ENCODE measurements at places on chromosomes 12 and 14. TPM values are rescaled to one million over a fixed set of nuclear protein-coding genes. Genes with fewer than 3 reads are reported as not detected.

GRCh38 chr12:89062996-89063395 lies 289.3 kb downstream of the DUSP6 start:
- no peak for DNase-seq

The FBXO21 gene
- 52.3 TPM for polyA plus RNA-seq

DNA sequence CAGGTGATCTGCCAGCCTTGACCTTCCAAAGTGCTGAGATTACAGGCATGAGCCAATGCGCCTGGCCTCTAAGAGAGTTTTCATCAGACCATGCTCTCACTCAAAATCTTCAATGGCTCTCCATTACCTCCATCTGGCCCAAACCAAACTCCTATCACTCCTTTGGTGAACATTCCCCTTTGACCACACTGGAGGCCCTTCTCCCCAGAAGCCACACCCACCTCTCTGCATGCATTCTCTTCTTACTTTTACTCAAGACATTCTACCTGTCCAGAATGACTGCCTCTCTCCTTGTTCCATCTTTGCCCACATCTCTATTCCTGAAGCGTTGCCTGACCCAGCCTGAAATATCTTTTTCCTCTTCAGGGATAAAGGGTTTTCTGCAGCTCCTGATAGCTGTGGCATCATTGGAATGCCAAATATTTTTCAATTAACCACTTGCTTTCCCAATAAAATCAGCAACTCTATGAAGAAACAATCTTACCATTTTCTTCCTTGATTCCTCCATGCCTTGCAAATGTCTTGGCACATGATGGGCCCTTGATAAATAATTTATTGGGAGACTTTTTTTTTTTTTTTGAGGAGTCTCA lies 15.5 kb downstream of the PLEK2 start:
- DNase-seq = no peak

GRCh38 chr12:30874455-30875321 lies 51.9 kb upstream of the TSPAN11 start:
- no peak for DNase-seq

DNA sequence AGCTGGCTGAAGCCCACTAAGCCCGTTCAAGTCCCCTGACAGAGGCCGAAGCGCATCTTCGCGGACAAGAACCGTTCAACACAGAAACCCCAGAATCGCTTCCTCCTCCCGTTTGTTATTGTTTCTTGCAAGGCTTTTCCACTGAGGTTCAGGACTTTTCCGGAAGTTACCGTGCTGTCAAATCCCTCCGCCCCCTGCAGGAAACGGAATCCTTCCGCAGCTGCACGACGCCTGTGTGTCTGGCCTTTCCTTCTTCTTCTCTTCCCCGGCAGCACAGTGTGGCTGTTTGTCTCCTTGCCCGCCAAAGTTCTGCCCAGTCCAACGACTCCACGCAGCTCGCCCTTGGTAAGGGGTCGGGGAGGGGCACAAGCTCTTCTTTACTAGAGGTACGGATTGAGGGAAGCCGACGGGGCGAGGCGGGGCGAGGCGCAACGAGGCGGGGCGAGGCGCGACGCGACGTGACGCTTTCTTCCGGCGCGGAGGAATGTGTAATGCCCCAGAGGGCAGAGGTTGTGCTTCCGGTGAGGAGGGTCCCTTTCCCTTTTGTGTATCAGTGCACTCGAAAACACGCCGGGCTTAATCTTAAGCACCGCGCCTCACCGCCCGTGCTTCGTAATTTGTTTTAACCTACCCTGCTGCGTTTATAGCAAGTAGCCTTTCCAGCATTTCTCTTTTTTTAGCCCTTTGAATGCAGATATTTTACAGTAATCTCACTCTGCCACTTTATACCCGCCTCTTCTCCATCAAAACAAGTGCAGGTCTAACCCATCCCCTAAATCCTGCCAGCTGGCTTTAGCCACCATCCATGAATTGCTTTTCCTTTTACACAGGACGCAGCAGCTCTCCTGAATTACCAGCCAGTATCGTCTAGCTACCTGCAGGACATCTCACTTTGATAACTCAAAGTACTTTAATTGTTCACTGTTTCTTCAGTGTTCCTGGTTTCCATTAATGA lies at the start of gene KDM5A:
Gene KDM5A (minus strand): TSS at position 179 of the 955 bp plus-strand sequence. CDS start 229 bp downstream, outside the sequence.
- DNase-seq = peak; percentile 94

DNA sequence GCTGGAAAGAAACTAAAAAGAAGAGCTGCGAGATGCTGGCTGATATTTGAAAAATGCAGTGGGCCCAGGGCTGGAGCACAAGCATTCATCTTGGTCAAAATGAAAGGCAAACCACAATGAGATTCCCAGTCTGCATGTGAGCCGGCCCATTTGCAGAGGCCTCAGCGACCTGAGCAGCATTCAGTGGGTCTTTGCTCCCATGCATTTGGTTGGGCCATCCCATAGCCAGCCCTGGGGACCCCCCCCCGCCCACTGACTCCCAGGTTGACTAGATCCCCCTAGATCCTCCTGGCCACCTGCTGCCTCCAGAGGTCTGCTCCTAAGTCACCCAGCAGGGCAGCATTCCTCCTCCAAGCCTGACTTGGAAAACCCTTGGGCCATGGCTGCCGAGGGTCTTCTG lies 59.8 kb downstream of the PRMT8 start:
- no peak for DNase-seq

DNA sequence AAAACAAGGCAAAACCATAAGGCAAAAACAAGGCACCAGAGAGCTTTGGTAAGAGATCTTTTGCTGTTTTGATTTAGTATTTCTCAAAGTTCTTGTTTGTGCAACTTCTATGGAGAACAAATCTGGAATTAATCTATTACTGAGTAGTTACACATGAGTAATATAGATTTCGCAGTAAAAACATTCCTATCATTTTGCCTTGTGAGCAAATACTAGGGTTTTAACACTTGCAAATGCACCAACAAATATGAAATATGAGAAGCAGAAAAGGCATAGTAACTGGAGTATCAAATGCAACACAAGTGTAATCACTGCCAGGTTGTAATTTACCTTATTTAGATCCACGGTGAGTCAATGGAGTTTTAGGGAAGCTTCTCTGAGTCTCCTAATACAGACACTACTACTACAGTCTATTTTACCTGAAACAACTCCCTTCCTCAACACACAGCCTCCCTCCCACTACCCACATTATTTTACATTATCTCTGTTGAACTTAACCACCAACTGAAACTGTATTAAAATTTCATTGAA lies 324.1 kb downstream of the FLRT2 start:
- no peak for DNase-seq

The MRPL52 gene
- 82.6 TPM for polyA plus RNA-seq

DNA sequence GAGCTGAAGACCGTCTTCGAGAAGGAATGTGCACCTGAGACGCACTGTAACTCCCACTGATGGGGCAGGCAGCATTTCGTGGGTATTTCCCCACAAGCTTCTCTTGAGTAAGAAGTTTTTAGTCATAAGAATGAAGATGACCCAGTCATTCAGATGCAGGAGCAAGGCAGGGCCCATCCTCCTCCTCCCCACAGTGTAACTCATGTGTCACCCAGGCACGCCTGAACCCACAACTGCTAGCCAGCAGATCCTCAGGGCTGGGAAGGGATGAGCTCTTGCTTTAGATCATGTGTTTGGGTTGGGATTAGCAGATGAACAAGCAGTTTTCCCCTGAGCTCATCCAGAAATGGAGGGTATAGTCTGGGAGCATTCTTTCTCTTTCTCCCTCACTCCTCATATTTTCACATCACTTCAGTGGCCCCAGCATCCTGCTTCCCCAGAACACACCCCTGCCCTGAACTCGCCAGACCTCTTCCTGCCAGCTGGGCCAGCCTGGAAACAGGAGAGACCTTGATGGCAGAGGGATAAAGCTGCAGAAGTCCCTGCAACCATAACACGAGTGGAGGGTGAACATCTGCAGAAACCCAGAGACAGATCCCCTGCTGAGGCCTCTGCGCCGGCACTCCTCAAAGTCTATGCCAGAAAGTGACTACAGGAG lies 73.3 kb downstream of the B4GALNT3 start:
- DNase-seq = no peak

GRCh38 chr12:104865080-104865479 lies 93.0 kb downstream of the SLC41A2 start:
- no peak for DNase-seq

GRCh38 chr12:14701809-14702568 lies 5.6 kb upstream of the GUCY2C start:
- DNase-seq = no peak

DNA sequence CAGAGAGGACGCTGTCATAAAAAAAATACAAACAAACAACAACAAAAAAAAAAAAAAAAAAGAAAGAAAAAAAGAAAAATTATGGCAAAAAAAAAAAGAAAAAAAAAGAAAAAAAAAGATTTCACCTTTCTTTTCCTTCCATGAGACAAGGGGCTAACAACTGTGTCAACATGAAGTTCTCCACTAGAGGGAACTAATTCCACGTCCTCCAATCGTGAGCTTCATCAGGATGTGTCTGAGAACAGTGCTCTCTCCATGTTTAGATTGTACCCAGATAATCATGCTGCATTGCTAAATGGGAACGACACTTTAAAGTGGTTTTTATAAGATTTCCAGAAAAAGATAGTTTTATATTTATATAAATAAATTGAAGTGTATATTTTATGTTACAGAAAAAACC lies 96.2 kb upstream of the PTPRB start:
- no peak for DNase-seq

DNA sequence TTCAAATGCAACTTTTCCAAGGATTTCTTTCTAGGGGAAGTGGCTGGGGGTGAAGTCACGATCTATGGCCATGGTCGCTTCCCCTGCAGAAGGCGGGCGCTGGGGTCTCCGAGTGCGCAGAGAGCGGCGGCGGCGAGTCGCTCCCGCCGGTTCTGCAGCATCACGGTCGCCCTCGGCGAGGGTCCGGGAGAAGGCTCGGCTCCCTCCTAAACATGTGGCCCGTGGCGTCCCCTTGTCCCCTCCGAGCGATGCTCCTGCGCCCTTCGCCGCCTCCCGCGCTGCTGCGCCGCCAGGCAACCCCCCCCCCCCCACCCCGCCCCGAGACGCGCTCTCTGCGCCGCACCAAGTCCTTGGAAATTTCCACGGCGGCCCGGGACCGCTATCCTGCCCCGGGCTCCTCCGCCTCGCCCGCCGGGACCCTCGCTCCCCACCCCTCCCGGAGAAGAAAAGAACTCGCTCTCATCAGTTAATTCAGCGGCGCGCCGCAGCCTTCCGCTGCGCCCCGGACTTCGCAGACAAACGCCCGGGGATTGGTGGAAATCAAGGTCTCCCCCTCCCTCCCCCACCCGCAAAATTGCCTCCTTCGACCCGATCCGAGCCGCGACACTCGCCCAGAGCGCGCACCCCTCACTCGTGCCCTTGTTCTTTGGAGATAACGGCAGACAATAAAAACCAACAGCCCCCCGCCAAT lies at the start of gene ST8SIA1:
Gene ST8SIA1 (minus strand): TSS at position 298 of the 691 bp plus-strand sequence. CDS start 475 bp downstream, outside the sequence.
- no peak for DNase-seq

GRCh38 chr12:45458854-45459807 lies 243.2 kb downstream of the ANO6 start:
- DNase-seq = no peak

- no peak for DNase-seq
Measured at GRCh38 chr12:6384499-6385436, 806 bp downstream of the LTBR start.

The SLC16A7 gene
- polyA plus RNA-seq = 2.7 TPM

DNA sequence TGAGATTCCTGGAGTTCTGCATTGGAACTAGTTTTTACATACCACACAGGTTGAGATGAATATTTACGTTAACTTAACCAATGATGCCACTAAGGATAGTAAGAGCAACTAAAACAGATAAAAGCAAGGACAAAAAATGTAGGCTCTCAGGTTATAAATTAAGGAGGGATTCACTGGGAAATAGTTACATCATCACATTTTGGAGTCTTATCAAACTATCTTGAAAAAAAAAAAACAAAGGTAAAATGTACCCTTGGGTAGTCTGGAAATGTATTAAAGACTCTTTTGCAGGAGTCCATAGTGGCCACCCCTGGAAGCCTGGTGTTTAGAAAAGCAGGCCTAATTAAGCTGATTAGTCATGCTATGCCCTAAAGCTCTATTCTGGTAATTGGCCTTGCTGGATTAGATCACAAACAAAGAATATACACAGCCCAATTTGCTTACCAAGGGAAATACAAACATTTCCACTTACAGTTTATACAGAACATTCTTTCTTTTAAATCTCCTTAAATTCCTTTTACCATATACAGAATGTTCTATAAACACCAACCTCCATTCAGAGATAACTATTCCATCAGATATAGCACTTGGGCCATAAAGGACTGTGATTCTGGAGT lies 39.3 kb downstream of the SLC25A47 start:
- DNase-seq = no peak

DNA sequence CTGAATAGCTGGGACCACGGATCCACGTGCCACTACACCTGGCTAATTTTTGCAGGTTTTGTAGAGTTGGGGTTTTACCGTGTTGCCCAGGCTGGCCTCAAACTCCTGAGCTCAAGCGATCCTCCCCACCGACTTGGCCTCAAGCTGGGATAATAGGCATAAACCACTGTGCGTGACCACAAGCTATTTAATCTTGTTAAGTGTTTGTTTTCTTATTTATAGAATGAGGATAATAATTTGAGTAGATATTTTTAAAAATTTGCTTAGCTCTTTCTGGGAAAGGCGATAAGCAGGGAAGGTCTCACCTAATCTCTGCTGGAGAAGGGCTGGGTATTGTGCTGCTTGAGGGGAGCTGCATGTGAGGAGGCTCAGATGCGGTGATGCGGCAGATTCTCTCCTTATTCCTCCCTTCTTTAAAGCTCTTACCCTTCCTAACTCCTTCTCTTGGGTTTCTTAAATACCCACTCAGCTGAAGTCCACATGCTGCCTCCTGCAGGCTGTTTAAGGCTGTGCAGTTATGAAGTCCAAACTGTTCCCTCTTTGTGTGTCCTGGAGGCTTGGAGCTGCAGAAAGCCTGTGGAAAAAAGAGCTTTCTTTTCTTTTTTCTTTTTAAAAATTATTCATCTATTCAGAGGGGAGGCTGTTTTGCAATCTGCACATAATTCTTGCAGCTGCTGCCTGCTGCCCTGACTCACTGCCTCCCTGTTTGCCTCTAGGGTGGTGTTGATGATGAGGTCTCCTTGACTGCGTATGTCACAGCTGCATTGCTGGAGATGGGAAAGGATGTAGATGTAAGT lies 37.9 kb downstream of the A2ML1 start:
- DNase-seq = peak; percentile 49

The PLEK2 gene
- polyA plus RNA-seq = 3.2 TPM

The CLEC4D gene
- 0.30 TPM for polyA plus RNA-seq

- no peak for DNase-seq
Measured at GRCh38 chr14:101457301-101457935, 103.9 kb upstream of the DIO3 start.

The PTPRO gene
- polyA plus RNA-seq = 3.0 TPM

- DNase-seq = no peak
Measured at GRCh38 chr12:128974881-128975280, 121.6 kb downstream of the GLT1D1 start.

- no peak for DNase-seq
Measured at GRCh38 chr14:78417532-78417931, 247.4 kb downstream of the NRXN3 start.

The CNTN1 gene
- 41.9 TPM for polyA plus RNA-seq

- DNase-seq = no peak
Measured at GRCh38 chr14:20751963-20752562, 6.4 kb downstream of the EDDM3A start.

GRCh38 chr12:130491421-130492357 lies 154.0 kb downstream of the PIWIL1 start:
- no peak for DNase-seq

Data from left lung (tissue), 14 donors.